Left forelimb (tissue), 1 donor: ENCODE measurements at places on chromosomes 3 and 15.

DNA sequence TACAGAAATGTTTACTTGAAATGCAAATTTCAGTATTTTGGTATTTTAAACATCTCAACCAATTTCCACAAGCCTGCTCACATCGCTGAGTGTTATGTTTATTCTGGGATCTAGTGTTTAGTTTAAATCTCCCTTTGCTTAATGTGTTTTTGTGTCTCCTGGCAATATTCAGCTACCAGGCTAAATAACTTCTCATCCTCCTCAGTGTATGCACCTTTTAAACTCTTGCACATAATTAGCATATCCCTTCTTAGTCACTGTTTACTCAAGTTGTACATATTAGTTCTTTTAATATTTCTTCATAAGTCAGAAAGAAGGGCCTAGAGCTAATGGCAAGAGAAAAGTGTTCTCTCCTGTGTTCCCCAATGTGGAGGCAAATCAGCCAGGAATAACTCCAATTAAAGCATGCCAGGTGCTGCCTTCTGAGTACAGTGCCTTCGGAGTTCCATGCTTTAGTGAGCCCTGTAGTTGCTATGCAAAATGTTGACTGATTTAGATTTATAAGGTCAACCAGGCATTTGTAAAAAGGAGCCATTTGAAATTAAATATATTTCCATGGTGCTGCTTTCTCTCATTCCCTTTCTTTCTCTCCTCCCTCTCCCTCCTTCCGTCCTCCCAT is 234.3 kb downstream of the GAP43 start:
- no peak for DNase-seq

- DNase-seq, result no peak
Measured at GRCh38 chr3:4411236-4411635, 55.8 kb downstream of the SUMF1 start.

GRCh38 chr3:125077864-125078263 is 22.1 kb upstream of the HEG1 start:
- DNase-seq, result no peak

DNA sequence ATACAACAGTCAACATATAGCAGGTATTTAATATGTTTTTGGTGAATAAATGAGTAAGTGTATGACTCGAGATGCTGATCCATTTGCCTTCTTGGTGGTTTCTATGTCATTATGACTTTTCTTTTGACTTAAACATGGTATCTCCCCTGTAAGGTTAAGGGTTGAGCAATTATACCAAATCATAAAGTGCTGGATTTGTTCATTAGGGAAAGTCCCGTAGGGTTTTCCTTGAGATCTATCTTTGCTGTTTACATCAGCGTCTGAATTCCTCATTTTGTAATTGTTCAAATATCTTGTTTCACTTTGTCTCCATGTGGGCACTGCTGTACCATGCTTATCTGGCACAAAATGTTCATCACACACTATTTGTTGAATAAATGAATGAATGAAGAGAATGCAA is 562.6 kb downstream of the EDEM1 start:
- DNase-seq, result no peak

- no peak for DNase-seq
Measured at GRCh38 chr3:177013681-177014280, 183.5 kb downstream of the TBL1XR1 start.

- DNase-seq, result no peak
Measured at GRCh38 chr3:31077826-31078225, 183.4 kb upstream of the GADL1 start.

GRCh38 chr3:185939721-185940120 is 1.9 kb upstream of the TRA2B start:
- DNase-seq, result no peak

DNA sequence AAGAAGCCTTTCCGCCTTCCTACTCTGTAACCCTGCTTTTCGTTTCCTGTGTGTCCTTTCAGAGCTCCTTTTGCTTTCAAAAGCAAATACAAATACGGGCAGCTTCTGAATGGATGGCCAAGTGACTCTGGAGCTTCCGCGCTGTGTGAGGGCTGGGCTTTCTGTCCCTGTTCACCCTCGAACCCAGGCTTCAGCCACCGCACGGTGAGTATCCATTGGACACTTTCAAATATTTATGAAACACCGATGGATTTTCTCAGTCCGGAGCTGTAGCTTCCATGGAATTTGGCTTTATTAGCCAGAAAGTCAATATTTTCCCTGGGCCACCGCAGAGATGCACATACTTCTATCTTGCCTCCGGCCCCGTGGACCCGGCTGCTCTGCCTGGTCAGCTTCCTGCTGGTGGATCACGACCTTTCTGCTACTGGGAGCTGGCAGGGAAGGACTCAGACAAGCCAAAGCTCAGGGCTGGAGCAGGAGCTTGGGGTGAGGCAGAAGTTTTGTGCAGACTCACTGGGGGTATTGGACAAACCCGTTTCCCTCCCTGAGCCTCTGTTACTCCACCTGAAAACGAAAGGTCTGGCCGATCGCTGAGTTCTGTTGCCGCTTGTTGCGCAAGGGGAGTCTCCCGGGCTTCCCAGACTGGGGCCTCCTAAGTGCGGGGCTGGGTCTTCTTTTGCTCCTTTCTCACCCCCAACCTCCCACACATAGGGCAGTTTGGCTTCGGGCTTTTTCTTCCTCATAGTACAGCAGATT is 63.6 kb downstream of the LINGO1 start:
- no peak for DNase-seq
